NCI-H345 (cell line): ENCODE measurements at places on chromosomes 6 and 20.
A peak's percentile ranks its signal among the peaks of the same experiment; 100 is the strongest.

- no peak for DNase-seq
Observed at GRCh38 chr6:95574811-95575210, 2.5 kb upstream of the MANEA start.

GRCh38 chr6:23111984-23112383 lies 542.6 kb downstream of the HDGFL1 start:
- no peak for DNase-seq

GRCh38 chr20:59774921-59775686 lies 158.3 kb downstream of the SYCP2 start:
- DNase-seq = no peak

GRCh38 chr20:38209054-38209675 lies 44.1 kb upstream of the TGM2 start:
- DNase-seq = no peak

GRCh38 chr6:45895569-45895968 lies 120.1 kb downstream of the CLIC5 start:
- no peak for DNase-seq

- DNase-seq = no peak
Observed at GRCh38 chr6:41027799-41028560, 11.0 kb downstream of the UNC5CL start.

- no peak for DNase-seq
Observed at GRCh38 chr20:59221049-59221706, 57.6 kb downstream of the ZNF831 start.

GRCh38 chr6:78867370-78868040 lies at the start of gene IRAK1BP1:
Gene IRAK1BP1 (plus strand): TSS chr6:78867551. CDS start chr6:78867577, 26 bp downstream.
- DNase-seq = peak; percentile 88
